ENCODE measurements at places on chromosomes 7 and 10.

GRCh38 chr7:132438926-132439325 lies 137.3 kb downstream of the PLXNA4 start:
- DNase-seq = no peak

- no peak for DNase-seq
Observed at GRCh38 chr7:74253835-74254128, 417 bp downstream of the RFC2 start.

- DNase-seq = no peak
Observed at GRCh38 chr10:124737708-124738107, 6.5 kb downstream of the FAM53B start.

DNA sequence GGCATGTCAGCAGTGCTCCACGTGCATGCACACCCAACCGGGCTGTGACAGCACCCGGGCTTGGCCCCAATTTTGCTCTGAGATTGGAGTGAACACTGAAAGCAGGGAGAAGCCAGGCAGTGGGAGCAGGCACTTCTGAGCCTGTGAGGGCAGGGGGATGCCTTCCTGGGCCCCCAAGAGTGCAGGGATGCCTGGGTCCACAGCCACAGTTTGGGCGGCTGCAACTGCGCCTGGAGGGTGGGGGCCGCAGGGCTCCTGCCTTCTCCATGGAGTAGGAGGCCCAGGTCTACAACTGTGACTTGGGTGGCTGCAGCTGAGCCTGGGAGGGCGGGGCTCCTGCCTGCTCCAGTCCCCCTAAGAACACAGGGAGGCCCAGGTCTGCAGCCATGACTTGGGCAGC lies 37.6 kb upstream of the BNIP3 start:
- DNase-seq = no peak

GRCh38 chr7:73648593-73649332 lies 18.9 kb upstream of the VPS37D start:
- DNase-seq = no peak

DNA sequence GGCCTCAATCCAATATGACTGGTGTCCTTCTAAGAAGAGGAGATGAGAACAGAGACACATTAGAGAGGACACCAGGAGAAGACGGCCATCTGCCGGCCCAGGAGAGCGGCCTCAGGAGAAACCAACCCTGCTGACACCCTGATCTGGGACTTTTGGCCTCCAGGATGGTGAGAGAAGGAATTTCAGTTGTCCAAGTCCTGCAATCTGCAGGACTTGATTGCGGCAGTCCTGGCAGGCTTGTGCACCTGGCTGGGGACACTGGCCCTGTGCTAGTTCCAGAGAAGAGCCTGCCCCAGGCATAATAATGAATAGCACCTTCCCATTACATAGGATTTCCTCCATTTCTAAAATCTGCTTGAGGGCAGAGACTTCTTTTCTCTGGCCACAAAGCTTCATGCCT lies 409.9 kb upstream of the SHH start:
- DNase-seq = no peak

DNA sequence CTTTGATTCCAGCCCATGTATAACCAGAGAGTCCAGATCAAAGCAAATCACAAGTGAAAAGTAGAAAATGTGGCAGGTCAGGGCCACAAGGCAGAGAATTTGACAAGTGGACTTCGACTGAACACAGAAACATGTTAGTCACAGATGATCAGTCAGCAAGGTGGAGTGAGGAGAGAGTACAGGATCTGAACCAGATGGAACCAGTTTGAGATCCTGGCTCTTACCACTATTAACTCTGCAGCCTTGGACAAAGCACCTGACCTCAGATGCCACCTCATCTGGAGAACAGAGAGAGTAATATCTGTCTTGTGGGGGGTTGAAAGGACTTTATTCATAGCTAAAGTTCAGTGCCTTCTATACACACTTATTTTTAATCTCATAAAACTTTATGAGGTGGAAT lies 4.4 kb downstream of the MRLN start:
- no peak for DNase-seq

- DNase-seq = peak; percentile 42
Observed at GRCh38 chr10:124403548-124403947, 15.2 kb downstream of the OAT start.

GRCh38 chr10:119834188-119834587 lies 38.5 kb downstream of the MCMBP start:
- DNase-seq = no peak

- DNase-seq = no peak
Observed at GRCh38 chr10:37975401-37975991, 951 bp downstream of the ZNF25 start.

- no peak for DNase-seq
Observed at GRCh38 chr10:88097092-88097516, 233.7 kb downstream of the PTEN start.

DNA sequence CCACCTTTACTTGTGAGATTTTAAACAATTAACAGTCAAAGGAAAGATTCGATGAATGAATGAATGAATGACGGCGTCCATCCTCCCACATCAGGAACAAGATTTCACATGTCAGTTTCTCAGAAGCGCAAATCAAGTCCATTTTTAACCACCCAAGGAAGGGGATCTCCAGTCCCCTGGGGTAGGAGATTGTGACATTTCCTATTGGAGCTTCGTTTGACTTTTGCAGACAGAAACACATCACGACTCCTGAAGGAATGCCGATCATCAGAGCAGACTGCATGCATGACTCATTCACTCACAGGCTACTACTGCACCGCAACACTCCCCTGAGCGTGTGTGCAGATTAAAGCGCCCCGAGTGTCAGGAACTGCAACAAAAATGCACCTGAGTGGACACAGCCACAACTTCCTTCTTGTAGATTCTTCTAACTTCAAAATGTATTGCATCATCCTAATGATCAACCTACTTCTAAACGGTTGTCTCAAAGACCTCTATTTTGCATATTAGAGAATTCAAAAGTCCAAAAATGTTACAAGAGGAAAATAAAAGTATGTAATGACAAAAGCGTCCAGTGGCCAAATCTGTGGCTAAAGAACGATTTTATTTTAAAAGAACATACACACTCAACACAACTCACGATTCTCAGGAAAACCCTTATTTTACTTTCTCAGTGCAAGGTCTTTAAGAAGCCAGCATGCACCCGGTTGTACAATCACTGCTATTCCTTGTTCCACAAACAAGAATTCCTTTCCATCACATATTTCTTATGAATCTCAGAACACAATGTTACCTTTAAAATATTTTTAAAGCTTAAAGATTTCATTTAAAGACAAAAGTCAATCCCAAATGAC lies 172.6 kb downstream of the FAM107B start:
- DNase-seq = peak; percentile 35

DNA sequence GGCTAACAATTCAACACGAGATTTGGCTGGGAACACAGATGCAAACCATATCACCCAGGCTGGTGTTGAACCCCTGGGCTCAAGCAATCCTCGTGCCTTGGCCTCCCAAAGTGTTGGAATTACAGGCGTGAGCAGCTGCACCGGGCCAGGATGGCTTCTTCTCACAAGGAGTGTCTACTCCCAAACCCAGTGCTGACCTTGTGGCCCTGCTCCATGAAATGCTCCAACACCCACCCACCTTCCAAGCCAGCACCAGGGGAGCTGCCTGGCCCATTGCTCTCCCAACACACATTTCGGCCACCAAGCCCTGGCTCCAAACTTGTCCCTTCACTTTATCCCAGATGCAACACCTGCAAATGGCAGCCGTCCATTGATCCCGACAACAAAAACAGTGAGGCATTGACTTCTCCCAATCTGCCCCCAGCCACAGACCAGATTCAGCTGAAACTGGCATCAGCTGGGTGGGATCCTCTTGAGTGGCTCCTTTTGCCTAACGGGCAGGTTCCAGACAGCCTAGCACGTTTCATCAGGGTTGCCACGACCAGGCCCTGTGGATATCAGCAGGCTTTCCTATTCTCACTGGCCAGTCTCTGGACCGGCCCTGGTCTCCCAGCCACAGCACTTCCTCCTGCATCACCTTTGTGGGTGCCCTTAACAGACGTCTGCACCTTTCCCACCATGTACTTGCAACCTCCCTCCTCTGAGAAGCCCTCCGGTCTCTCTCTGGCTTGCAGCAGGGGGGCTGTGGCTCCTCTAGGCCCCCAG lies 105.7 kb upstream of the CARD11 start:
- no peak for DNase-seq

- no peak for DNase-seq
Observed at GRCh38 chr7:135653340-135654080, 8.8 kb upstream of the STMP1 start.

DNA sequence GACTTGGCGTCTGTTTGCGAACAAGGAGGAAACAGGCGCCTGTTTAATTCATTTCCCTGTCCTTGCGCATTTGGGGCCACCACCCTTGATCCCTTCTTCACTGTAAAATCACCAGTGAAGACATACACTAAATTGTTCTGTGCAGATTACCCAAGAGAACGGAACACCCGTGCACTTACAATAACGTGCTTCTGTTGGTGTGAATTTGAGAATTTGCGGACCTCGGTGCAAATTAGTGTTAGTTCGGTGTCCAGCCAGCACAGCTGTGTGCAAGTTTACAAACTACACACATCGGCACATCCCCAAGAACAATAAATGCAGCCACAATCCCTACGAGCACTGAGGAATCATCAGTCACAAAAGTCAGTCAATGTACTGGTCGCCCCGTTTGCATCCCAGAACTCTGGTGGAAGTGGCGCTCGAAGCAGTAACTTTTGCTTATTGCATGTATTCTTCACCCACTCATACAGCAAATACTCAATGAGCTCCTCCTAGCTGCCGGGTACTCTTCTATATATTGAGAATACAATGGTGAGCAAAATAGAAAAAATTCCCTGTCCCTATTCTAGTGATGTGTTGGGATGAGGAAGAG lies 786 bp upstream of the CNOT4 start:
- no peak for DNase-seq

DNA sequence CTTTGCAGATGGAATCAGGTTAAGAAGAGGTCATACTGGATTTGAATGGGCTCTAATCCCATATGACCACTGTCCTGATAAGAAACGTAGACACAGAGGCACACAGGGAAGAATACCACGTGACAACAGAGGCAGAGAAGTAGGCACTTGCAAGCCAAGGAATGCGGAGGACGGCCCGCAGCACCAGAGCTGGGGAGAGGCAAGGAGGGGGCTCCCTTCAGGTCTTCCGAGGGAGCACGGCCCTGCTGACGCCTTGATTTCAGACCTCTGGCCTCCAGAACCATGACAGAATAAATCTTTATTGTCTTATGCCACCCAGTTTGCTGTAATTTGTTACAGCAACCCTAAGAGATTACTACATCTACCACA lies 44.7 kb upstream of the TMEM213 start:
- no peak for DNase-seq

- no peak for DNase-seq
Observed at GRCh38 chr7:29812185-29812876, 6.0 kb downstream of the WIPF3 start.

DNA sequence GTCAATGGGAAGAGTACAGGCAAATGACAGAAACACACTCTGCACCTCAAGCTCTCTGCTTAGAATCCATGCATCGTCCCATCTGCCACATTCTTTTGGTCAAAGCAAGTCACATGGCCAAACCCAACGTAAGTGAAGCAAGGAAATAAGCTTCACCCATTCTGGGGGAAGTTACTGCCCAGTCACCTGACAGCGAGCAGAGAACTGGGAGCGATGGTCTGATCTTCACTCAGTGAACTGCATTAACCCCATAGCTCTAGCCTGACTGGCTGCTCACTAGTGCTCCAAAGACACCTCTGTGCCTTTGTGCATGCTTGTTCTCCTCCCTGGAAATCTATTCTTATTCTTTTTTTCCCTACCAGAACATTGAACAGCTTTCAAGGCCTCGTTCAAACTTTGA lies 89.9 kb downstream of the APBB1IP start:
- DNase-seq = no peak

DNA sequence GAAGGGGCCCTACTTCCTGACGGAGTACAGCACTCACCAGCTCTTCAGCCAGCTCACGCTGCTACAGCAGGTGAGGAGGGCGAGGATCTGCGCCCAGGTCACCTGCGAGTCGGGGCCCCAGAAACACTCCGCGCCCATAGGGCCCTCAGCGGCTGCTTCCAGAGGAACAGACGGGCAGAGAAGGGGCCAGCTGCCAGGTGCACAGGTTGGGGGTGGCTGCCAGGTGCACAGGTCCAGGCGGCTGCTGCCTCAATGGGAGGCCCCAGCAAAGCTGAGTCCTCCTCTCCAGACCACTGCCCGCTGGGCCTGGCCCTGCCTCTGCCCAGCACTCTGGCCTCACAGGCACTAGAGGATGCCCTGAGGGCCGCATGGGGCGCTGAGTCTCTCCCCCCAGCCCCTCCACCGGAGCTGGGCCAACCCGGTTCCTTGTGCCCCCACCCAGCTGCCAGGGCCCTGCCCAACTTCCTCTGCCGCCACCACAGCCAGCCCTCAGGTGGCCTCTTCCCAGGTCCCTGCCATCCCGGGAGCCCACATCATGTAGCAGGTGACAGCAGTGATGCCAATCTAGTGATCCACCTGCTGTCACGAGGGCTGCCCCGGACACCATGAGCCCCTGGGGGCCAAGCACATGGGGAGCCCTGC lies 17.0 kb upstream of the UTF1 start:
- DNase-seq = no peak

DNA sequence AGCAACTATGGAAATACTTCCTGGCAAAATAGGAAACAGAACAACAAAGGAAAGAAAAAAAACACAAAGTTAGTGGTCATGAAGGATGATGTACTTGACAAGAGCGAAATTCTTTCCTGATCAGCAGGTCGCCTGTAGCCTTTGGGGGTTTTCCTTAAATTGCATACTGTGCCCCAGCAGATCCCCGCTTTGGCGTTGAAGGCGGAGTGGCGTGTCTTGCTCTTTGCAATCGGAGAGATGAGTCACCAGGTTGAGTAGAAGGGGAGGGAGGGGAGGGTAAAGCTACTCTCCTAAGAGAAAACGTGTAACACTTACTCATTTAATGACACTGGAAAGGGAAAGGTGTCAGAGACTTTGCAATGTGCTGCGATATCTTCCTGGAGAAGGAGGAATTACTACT lies 587.2 kb downstream of the SORCS1 start:
- DNase-seq = no peak

DNA sequence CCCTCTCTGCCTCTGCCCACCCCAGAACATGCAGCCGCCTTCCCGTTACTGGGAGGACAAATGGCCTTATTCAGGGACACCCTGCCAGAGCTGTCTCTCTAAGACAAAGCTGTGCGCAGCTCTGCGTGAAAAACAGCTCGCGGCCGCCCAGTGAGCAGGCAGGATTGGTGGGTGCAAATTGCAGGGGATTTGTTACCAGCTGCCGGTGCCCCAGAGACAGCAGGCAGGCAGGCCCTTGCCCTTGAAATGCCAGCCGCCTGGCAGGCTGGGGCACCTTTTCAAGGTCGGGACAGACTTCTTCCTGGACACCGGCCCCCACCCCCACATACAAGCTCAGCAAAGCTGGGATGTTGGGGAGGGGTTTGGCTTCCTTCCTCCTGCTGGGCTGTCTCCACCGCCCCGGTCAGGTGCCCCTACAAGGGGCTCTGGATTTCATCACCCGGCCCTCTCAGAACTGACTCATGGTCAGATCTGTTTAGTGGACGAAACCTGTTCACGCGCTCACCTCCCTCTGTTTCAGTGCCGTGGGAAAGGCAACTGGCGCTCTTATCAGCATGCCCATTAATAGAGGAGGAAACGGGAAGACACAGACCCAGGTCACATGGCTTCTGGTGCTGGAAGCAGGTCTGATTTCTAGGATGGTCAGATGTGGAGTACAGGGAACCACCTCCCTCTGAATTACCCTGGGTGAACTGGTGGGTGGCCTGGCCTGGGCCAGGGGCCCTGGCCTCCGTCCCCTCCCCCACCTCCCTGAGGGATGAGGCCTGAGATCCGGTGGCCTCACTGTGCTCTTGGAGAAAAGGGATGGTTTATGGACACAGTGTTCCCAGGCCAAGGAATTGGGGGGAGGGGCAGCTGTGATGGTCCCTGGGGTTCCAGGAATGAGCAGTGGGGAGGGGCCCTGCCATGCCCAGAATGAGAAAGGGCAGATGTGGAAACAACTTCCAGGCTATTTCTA lies 123.9 kb upstream of the PPIF start:
- no peak for DNase-seq

Data from GM04504 (cell line).